ENCODE measurements at places on chromosomes 2 and 18.

- ATAC-seq = peak; percentile 86
Measured at GRCh38 chr2:122749405-122749804, 994.0 kb downstream of the TSN start.

DNA sequence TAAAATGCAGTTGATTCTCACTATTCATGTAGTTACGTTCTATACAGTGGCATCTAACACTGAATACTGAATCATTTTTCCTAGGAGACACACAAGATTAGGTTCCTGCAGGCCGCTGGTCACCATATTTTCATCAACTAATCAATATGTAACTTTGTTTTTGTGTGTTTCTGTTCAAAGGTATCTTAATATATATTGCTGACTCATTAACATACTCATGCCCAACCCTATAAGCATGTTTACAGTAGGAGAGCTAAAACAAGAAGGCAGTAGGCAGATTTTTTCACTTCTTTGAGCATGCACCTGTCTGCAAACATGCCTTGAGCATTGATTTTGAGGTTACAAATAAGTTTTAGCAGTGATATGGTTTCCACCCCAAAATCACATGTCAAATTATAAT, 30.3 kb upstream of the CNGA3 start:
- ATAC-seq = no peak

DNA sequence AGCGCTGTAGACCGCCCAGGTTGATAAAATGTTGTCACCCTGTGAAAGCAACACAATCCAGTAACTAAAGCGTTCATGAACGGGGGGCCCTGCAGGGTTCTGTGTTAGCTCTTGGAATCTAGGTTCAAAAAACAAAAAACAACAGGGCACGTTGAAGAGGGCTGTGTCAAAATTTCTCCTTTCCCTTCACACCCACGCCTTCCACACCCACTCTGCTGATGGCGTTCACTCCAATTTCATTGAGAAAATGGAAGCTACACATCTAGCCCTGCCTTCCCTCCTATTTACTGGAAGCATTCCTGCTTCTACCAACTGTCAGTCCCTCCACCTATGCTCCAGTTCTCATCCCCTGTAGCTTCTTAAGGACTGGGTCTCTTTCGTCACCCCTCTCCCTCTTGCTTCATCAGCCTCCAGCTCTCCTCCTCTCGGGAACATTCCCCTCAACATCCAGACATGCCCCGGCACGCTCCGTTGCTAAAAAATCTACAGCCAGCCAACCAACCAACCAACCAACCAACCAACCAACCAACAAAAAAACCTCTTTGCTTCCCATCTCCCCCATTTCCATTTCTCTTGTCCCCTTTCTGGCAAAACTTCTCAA, 98.4 kb upstream of the SP3 start:
- no peak for ATAC-seq

- no peak for ATAC-seq
Measured at GRCh38 chr2:16821692-16822091, 156.1 kb upstream of the CYRIA start.

All from motor neuron (in vitro differentiated cells).